Coronary artery (tissue), 2 donors: ENCODE measurements at places on chromosomes 1 and 21.

DNA sequence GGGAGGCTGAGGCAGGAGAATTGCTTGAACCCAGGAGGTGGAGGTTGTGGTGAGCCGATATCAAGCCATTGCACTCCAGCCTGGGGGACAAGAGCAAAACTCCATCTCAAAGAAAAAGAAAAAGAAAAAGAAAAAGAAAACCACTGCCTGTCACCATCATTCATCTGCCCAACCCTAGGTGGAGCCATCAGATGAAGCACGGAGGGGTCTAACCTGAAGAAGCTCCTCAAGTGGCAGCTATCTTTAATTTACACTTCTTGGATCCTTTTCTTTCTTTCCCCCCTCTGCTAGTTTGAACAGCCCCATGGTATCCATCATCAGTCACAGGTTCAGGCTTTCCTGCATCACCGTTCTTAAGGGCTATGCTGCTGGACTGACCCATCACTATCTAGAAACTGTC is 57.0 kb downstream of the PLEKHA6 start:
- DNase-seq: no peak

- DNase-seq: no peak
Measured at GRCh38 chr21:45877821-45878469, 103.6 kb upstream of the COL6A1 start.

DNA sequence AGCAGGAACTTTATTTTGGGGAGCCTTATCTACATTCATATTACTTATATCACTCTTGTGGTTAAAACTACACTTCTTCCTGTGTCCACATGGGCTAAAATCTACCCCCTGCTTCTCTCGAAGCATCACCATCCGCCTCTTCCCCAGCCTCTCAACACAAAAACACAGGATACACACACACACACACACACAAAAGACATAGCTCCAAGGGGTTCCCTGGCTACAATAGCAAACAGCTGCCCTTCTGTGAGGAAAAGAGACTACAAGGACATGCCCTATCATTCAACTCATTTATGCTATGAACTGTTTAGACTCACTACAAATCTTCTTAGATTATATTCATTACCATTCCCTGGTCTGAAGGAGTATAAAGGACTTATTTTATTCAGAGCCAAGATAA is 155.0 kb downstream of the PIGK start:
- no peak for DNase-seq

GRCh38 chr1:183987593-183988318 is 49.8 kb downstream of the COLGALT2 start:
- DNase-seq: no peak

- no peak for DNase-seq
Measured at GRCh38 chr1:152348447-152348846, 11.4 kb downstream of the FLG2 start.

- no peak for DNase-seq
Measured at GRCh38 chr1:187203257-187203656, 374.5 kb downstream of the PLA2G4A start.

DNA sequence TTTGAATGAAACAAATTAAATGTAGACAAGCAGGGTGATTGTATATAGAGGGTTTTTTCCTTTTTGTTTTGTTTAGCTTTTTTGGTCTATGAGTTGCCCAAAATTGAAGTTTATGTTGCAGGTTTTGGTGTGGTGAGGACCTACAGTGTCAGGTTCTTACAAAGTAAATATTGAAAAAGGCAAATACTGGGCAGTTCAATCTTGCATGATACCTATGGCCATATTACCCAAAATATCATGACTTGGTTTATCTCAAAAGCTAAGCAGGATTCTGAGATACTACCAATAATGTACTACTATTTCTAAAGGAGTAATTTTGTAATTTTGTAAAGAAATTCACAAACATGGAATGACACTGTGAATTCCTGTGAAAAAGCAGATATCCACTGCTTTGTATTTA is 1.8 kb downstream of the DNAJB4 start:
- DNase-seq: no peak

- DNase-seq: no peak
Measured at GRCh38 chr1:18146886-18147285, 39.3 kb downstream of the IGSF21 start.

DNA sequence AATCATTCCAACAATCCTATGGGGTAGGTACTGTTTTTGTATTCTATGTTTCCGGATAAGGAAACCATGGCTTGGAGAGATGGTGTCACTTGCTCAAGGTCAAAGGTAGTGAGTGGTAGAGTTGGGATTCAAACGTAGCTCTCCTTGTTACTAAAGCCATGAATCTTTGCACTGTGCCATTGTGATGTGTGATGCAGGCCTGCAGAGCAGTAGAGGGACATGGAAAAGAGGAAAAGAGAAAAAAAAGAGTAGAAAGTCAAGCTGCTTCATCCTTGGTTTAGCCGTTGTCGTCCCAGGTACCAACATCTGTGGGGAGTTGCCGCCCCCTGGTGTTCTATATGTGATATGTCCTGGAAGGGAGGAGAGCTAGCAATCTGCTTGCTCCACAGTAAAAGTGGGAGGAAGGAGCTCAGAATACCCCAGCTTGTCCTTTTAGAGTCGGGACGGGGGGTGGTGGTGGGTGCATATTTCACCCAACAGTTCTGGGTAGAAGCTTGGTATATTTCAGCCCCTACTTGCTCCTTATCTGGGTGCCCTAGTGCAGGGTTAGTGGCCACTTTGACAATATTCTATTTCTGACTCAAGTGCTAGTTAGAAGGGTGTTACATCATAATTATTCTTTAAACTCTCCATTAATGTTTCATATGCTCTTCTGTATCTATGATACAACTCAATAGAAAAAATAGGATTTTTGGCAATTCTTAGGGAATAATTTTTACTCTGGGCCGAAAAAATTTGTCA is 98.4 kb downstream of the EBNA1BP2 start:
- no peak for DNase-seq

- no peak for DNase-seq
Measured at GRCh38 chr1:41322101-41322661, 39.1 kb upstream of the FOXO6 start.

GRCh38 chr1:38005195-38006007 is at the start of gene FHL3:
FHL3 (minus strand) TSS chr1:38005514; CDS start chr1:37999412, 6,102 bp downstream.
- DNase-seq: no peak

DNA sequence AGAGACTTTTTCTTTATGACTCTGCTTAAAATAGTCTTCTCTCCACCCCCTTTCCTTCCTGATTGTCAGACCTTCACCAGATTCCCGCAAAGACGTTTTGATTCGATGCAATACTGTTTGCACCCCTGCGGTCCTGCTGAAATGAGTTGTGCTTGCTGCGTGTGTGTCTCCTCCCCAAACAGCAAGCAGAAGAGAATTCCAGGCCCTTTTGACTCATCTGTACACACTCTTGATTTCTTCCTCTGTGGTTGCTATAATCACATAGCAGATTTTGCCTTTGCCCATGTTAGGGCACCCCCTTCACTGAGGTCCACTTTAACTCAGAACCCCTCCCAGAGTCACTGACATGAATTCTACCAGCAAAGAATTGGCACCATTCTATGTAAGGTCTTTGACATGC is 136.5 kb downstream of the ZZZ3 start:
- DNase-seq: no peak

DNA sequence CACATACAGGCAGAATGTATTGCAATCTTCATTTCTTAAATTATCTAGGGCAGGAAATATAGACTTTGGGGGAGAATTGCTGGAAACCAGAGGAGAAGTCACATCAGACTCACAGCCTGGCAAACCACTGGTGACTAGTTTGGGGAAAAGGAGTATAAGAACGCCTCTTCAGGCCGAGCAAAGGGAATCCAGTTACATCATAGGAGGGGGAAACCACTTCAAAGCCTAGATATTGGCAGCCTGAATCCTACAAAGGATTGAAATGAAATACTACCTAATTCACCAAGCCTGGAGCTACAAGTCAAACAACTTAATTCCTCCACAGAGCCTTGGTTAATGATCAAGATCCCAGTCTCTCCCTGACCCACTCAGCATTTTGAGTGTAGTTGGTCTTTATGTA is 121.7 kb downstream of the SLC30A10 start:
- no peak for DNase-seq

- DNase-seq: no peak
Measured at GRCh38 chr1:9278116-9278515, 14.6 kb upstream of the SPSB1 start.

DNA sequence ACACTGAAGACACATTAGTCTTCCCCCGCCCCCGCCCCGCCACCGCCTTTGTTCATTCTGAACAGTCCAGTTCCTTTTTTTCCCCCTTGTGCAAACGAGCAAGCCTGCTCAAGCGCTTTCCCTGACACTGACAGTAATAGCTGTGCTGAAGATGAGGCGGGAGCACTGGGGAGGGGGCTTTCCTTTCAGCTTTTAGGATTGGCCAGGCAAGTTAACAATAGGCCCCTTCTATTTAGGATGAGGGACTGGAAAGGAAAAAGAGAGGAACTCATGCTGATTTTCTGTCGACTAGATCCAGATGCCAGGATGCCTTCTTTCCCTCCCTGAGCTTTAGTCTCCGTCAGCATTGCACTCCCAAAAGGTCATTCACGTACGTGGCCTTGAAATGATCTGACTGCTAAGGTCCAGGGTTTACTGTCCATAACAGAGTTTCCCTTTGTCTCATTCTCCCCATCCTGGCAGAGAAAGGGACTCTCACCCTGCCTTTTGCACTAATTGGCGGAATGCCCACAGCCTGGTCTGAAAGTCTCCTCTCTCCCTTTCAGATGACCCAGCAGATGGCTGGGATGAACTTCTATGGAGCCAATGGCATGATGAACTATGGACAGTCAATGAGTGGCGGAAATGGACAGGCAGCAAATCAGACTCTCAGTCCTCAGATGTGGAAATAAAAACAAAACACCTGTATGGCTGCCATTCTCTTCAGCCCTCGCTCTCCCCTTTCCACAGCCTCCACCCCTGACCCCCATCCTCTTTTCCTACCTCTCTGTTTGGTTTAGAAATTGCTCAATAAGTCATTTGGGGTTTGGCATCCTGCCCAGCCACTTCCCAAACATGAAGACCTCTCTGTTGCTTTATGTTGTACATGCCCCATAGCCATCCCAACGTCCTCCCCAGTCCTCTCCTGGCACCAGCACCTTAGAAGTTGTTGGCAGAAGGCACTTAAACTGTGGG is 28.6 kb upstream of the ZFP69B start:
- DNase-seq: no peak

GRCh38 chr1:208892147-208892546 is 648.0 kb upstream of the PLXNA2 start:
- DNase-seq: no peak

GRCh38 chr1:4379451-4380175 is 274.8 kb upstream of the AJAP1 start:
- DNase-seq: no peak

GRCh38 chr1:206708058-206708457 is 23.4 kb downstream of the MAPKAPK2 start:
- DNase-seq: no peak

DNA sequence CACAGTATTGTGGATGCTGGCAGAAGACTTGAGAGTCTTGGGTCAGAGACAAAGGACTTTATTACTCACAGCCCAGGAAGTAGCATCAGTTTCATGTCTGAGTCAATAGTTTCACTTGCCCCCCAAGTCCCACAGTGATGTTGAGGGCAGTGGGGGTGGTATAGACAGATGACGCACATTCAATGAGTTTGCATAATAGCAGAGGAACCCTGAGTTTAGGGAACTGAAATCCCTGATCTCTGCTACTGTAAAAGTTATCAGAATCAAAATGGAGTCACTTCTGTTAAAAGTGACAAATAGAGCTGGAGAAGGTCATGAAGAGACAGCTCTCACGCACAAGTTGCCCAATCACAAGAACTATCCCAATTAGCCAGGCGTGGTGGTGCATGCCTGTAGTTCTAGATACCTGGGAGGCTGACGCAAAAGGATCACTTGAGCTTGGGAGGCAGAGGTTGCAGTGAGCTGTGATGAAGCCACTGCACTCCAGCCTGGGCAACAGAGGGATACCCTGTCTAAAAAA is 11.5 kb upstream of the HCRTR1 start:
- peak; percentile 21 for DNase-seq

- DNase-seq: no peak
Measured at GRCh38 chr1:242211254-242212022, 212.5 kb upstream of the MAP1LC3C start.

DNA sequence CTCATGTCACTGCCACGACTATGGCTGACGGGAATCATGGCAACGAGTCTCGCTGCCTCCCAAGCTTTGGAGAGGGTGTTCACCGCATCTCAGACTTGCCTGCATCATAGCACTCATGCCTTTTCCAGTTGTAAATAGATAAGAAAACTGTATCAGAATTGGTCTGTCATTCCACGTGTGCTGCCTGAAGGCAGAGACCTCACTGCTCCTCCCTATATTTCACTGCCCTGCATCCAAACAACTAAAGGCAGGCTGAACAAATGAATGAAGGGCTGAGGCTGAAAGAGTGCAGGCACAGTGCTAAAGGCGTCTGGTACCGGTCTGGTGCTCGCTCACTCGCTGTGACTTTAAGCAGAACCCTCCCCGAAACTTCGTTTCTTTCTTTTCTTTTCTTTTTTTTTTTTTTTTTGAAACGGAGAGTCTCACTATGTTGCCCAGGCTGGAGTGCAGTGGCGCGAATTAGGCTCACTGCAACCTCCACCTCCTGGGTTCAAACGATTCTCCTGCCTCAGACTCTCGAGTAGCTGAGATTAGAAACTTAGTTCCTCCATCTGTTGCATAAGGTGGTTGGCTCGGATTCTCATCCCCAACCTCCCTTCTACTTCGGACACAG is 542 bp downstream of the EIF2B3 start:
- DNase-seq: no peak

GRCh38 chr1:212922016-212922415 is 28.3 kb upstream of the VASH2 start:
- DNase-seq: no peak

GRCh38 chr1:38131024-38131585 is 84.5 kb upstream of the POU3F1 start:
- DNase-seq: no peak

DNA sequence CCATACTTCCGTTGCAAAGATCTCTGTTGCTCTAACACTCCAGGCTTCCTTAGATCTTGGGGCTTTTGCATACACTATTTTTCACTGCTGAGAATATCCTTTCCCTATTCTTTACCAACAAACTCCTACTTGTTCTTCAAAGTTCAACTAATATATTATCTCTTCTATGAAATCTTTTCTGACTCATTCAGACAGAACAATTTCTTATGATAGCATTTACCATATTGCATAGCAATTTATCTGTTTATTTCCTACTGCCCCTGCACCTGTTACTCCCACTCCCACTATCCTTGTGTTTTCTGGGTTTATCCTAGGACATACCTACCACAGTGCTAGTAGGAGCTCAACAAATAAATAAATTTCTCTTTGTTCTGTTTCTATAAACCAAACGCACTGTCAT is 11.0 kb downstream of the GADD45A start:
- no peak for DNase-seq

- DNase-seq: no peak
Measured at GRCh38 chr1:184287001-184287400, 99.8 kb upstream of the C1orf21 start.
